ENCODE measurements at places on chromosomes 4 and X. TPM values are rescaled to one million over a fixed set of nuclear protein-coding genes. Genes with fewer than 3 reads are reported as not detected.
A peak's percentile ranks its signal among the peaks of the same experiment; 100 is the strongest.

- H3K36me3 ChIP-seq, result no peaks in the 10 kb centered on the region
- H3K27ac ChIP-seq, result no peak overlapping the region
- H3K4me3 ChIP-seq, result no peak overlapping the region
- H3K4me1 ChIP-seq, result no peaks in the 10 kb centered on the region
- DNase-seq, result no peak
Measured at GRCh38 chr4:17276776-17277175, 235.1 kb downstream of the QDPR start.

- H3K27ac ChIP-seq, result no peak overlapping the region
- H3K4me1 ChIP-seq, result no peaks in the 10 kb centered on the region
- no peak overlapping the region for H3K4me3 ChIP-seq
- H3K36me3 ChIP-seq, result no peaks in the 10 kb centered on the region
- no peak for DNase-seq
Measured at GRCh38 chr4:104571341-104571740, 76.6 kb upstream of the CXXC4 start.

- no peak overlapping the region for H3K4me3 ChIP-seq
- no peaks in the 10 kb centered on the region for H3K36me3 ChIP-seq
- peak overlapping the region; percentile 70 for H3K27ac ChIP-seq
- DNase-seq, result no peak
Measured at GRCh38 chrX:40748977-40749376, 13.6 kb upstream of the MED14 start.

DNA sequence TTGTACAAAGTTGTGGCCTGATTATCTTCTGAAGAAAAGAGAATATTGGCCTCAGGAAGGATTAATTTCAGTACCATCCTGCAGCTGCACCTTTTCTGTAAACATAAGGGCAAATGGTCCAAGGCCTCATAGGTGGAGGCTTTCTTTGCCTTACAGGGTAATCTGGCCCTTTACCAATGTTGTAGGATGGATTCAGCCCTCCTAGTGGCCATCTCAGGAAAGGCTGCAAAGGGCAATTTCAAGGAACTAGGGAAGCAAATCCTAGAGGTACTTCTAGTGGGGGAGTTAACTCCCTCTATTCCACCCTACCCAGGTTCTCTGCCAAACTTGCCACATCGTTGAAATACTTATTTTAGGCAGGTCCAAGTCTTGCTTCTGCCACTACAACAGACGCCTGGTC lies 57.6 kb downstream of the UGT2B11 start:
- no peaks in the 10 kb centered on the region for H3K4me1 ChIP-seq
- no peaks in the 10 kb centered on the region for H3K36me3 ChIP-seq
- no peaks in the 10 kb centered on the region for H3K27me3 ChIP-seq
- no peak for DNase-seq
- no peak overlapping the region for H3K27ac ChIP-seq

DNA sequence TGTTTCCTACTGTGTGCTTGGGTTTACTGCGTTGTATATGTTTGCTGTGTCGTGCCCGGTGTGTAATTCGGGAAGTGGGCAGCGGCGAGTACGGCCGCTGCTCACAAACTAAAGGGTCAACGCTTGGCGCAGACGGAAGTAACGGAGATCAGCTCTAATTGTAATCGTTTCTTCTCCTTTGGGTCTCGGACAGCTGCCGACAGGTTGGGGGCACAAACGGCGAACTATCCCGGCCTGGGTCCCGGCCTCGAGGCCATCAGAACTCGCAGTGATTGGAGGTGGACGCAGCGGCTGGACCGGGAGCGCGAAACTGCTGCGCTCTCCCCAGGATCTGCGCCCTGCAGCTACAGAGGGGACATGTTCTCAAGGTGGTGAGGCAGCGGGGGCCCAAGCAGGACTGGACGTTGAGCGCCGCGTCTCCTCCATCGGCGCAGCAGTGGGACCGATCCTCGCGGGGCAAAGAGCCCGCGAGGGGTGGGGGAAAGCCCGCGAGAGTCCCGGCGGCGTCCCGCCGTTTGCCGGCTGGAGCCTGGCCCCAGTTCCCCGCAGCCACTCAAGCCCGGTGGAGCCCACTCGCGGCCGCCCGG lies 516 bp upstream of the ZIC3 start:
- H3K36me3 ChIP-seq, result no peaks in the 10 kb centered on the region
- no peak overlapping the region for H3K27ac ChIP-seq
- H3K4me1 ChIP-seq, result peaks cover 27% of the 10 kb centered on the region
- peaks cover 29% of the 10 kb centered on the region for H3K27me3 ChIP-seq
- no peak for DNase-seq

CFAP47 gene
- not detected for total RNA-seq

All from naive thymus-derived CD8-positive, alpha-beta T cell (primary cell).